COR-L47 (cell line): ENCODE measurements at places on chromosomes 16 and 17.

DNA sequence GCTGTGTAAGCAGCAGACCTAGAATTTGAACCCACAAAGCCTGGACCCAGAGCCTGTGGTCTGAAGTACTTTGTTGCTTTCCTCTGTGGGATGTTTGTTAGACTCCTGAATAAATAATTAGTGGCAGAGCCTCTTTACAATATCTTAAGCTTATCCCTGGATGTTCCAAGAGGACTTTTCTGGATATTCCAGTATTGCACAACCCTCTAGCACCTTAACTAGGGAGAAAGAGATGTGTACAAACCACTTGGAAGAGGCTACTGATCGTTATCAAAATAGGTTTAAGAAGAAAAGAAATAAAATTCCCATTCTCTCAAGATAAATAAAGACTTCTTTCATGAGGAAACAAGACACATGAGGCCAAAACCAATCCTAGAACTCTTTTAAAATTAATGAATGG lies 632.4 kb downstream of the CDH11 start:
- DNase-seq = no peak

- peak; percentile 58 for DNase-seq
Measured at GRCh38 chr17:45394913-45395568, 37.6 kb downstream of the ARHGAP27 start.

DNA sequence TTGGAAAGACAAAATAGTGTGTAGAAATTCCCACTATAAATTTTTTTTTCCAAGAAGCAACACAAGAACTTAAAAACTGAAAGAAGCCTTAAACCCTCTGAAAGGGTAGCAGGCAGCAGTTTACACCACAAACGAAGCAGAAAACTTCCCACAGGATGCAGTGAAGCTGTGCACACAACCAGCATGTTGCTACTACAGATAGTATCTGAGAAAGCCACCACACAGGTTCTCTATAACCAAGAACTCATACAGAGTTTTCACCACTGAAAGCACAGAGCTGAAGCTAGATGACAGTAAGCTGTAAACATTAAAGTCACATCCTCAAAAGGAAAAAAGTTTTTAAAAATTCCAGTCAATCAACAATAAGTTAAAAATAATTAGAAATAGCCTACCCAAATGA lies 333.6 kb upstream of the MON1B start:
- no peak for DNase-seq

DNA sequence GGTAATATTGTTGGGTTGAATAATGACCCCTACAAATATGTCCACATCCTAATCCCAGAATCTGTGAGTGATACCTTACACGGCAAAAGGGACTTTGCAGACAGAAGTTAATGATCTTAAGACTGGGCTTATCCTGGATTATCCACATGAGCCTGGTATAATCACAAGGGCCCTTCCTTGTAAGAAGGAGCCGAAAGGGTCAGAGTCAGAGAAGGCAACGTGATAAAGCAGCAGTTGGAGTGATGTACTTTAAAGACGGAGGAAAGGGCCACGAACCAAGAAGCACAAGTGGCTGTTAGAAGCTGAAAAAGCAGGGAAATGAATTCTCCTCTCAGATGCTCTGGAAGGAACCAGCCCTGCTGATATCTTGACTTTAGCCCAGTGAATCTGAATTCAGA lies 137.8 kb downstream of the UTP18 start:
- DNase-seq = no peak

DNA sequence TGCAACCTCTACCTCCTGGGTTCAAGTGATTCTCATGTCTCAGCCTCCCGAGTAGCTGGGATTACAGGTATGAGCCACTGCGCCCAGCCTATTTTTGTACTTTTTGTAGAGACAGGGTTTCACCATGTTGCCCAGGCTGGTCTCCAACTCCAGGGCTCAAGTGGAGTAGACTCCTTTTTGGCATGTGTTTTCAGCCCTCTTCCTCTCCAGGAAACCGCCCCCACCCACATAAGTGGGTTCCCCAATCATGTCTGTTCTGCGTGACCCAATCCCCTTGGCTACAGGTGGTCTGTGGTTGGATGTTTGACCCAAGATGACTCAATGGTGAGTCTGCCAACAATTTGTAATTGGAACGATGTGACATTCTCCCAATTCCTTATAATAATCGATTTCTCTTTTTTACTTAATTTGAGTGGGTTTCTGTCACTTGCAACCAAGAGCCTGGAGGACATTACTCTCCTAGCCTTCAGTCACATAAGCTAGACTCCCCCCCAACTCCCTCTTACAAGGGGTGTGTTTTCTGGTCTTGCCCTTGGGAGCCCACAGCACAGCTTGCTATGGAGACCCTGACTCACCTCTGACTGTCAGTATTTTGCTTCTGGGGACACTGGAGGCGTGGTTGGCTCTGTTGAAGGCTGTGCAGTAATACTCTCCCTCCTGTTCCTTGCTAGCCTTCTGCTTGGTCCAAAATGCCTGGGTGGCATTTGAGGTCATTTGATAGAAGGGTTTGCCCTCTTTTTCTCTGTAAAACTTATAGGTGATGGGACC lies 34.9 kb downstream of the PECAM1 start:
- DNase-seq = no peak

DNA sequence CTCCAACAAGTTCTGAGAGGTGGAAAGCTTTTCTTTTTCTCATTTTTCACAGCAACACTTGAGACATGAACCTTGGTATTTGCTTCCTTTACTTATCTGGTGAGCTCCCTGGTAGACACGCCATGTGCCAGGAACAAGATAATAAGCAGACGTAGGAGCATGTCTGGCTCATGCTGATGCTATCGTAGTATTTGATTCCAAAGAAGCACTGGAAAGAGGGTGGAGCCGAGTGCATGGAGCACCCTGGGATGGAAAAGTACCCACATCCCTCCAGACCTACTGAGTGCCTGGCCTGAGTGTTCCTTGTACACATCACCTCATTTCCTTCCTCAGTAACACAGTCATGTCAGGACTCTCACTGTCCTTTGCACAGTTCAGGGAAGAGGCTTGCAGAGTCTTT lies 231.0 kb downstream of the CBLN1 start:
- no peak for DNase-seq

GRCh38 chr17:48545022-48545375 lies at the start of gene HOXB2:
Gene HOXB2 (minus strand): TSS chr17:48545109. CDS start chr17:48544911, 198 bp downstream.
- DNase-seq = no peak

DNA sequence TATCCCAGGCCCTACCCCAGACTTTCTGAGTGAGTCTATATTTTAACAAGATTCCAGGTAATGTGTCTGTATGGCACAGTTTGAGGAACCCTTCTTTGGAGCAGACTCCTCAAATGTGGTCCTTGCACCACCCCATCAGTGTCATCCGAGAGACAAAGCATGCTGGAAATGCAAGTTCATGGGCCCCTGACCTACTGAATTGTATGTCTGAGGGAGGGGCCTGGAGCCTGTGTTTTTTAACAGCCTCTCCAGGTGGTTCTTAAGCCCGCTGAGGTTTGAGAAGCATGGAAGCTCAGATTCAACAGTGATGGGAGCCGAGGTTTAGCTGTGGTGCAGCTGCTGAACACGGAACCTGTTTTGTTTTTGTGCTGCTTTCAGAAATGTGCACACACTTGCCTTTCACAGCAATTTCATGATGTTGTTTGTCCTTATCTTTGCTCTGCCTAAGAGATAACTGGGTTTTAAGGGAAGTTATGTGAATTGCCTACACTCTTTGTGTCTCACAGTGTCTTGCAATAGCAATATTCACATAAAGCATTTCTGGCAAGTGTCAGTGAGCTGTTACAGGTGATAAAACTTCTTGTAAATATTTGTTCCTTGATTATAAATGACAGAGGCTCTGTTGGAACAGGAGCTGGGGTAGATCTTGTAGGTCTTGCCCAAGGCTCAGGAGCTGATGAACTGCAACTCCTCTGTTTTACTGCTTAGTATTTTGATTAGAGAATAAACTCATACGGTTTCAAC lies 32.0 kb upstream of the IL34 start:
- DNase-seq = no peak

GRCh38 chr16:14364386-14365199 lies 265.5 kb downstream of the PARN start:
- DNase-seq = no peak

- no peak for DNase-seq
Measured at GRCh38 chr16:75139498-75139897, 8.8 kb upstream of the ZFP1 start.

DNA sequence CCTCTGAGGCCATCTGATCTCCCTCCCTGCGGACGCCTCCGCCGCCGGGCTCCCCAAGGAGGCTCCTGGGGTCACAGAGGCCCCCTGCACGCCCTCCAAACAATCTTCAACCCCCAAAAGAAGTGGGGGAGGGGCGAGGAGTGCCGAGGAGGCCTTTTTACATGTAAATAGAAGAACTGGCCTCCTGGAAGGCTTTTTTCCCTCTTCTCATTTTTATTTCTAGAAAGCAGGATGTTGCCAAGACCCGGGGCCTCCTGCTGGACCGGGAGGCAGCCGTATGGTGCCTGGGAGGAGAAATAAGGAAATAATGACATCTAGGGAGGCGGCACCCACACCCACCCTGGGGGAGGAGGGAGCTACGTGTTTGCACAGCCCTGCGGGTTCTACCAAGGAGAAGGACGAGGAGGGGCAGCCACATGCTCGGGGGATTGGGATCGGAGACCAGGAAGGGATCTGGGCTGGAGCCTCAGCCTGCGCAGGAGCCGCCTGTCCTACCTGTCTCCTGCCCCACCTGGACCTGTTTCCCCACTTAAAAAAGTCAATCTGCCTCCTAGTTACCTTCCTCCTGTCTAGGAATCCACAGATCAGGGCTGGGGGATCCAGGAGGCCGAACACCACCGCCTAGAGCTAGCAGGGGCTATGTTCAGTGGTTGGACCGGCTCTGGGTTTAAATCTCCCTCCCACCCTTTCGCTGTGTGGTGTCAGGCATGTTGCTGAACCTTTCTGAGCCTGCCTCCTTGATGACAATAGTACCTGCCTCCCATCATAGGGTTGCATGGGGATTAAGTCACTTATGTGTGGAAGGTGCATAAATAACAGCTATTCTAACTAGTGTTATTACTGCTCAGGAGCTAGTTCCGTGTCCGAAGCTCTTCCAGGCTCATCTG lies 175.7 kb upstream of the GSE1 start:
- DNase-seq = peak; percentile 93

- DNase-seq = no peak
Measured at GRCh38 chr17:78291944-78292910, 60.8 kb downstream of the TMEM235 start.

DNA sequence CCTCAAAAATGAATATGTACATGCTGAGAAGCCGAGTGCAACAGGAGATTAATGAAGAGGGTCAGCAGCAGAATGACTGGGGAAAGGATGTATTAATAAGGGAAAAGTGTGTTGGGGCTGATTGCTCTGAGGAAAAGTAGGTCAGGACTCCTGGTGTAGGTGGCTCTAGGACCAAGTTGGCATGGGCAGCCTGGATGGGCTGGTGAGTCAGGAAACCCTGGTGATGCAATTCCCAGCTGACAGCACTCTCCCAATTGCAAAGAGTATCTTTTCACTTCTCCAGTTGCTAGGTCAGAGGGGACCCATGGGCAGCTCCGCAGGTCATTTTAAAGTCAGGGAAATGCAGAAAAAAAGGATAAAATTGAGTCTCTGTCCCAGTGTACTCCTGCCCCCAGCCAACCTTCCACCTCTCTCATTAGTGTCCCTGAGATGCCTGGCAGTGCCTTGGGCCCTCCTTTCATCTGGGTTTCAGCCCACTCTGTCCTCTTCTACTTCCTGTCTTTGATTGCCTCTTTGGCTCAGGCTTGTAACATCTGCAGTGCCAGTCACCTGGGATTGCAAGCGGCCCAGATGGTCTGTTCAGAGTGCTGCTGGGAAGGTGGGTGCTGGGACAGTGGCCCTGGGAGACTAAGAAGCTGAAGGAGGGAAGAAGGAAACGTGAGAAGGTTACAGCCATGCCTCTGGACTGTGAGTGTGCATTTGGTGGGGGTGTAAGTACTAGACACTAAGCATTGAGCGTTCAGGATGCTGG lies 2177.2 kb downstream of the TP53TG3F start:
- no peak for DNase-seq

GRCh38 chr16:78474762-78475161 lies 375.3 kb downstream of the WWOX start:
- no peak for DNase-seq

DNA sequence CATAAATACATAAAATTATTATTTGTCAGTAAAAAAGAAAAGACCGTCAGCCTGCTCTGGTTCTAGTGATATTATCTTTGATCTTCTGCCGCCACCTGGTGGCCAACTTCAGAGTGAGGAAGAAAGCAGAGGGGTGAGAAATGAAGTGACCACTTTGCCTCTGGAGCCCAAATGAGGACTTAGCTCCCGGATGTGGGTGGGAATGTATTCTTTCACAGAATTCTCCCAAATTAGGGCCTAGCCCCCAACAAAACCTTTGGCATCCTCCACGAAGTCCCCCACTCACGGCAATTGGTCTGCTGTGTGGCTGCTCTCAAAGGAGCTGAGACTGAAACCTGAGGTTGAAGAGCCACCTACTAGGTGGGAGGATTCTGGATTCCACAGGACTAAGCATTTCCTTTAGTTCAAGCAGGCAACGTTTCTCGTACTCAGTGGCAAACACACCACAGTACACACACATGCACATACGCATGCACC lies 4.9 kb upstream of the ZNF267 start:
- peak; percentile 28 for DNase-seq

DNA sequence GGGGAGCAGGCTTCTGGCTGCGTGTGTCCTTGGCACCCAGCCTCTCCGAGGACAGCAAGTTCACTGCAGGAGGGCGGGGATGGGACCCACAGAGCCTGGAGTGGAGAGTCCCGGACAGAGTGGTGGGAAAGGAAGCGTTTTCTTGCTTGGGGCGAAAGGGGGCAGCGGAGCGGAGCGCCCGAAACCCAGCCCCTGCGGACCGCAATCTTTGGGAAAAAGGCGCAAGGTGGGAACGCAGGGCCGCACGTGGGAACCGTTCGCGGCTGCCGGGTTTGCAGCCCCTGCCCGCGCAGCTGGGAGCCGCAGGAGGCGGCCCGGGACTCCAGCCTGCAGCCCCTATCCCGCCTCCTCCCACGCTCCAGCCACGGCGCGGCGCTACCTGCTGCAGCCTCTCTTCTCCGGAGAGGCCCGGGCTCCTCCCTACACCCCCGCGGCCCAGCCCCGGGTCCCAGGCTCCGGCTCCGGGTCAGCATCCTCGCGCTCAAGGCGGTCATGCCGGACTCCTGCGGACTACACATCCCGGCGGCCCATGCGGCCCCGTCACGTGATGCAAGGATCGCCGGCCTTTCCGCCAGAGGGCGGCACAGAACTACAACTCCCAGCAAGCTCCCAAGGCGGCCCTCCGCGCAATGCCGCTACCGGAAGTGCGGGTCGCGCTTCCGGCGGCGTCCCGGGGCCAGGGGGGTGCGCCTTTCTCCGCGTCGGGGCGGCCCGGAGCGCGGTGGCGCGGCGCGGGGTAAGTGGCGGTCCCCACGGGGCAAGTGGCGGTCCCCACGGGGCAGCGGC lies at the start of the genes NTHL1 and TSC2:
TSS of gene NTHL1 (minus strand) at position 505 of the 786 bp plus-strand sequence. CDS start at position 494, 11 bp downstream.
TSS of gene TSC2 (plus strand) at position 656 of the 786 bp plus-strand sequence. CDS start 631 bp downstream, outside the sequence.
- peak; percentile 93 for DNase-seq

DNA sequence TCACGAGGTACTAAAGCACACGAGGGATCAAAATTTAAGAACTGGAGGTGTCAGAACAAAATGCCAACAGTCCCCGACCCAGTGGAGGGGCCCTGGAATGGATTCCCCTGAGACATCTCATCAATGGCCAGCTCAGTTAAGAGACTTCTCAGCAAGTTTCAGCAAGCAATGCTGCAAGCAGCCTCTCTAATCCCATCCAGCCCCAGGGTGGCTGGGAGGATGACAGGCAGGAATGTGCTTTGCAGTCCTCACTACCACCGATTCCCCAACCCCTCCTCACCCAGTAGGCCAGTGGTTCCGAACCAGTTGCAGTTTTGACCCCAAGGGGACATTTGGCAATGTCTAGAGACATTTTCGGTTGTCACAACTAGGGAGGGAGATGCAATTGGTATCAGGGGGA lies 8.7 kb downstream of the GPRC5B start:
- no peak for DNase-seq

- DNase-seq = no peak
Measured at GRCh38 chr16:73213732-73214455, 166.0 kb upstream of the ZFHX3 start.
